ENCODE measurements at places on chromosomes 4 and X.

DNA sequence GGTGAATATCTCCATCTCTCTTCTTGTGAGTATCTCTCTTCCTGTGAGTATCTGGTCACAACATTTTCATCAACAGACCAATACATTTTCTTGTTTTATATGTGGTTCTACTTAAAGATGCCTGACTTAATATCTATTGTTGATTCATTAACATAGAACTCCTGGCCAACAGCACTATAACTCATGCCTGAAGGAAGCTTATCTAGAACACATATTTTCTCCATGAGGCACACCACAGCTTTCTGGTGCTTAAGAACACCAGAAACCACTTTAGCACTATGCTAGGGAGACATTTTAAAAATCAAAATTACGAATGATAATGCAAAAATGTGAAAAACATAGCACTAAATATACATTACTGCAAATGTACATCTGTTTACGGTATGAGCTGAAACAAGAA is 190.4 kb downstream of the GABRB1 start:
- DNase-seq, result no peak

- DNase-seq, result no peak
These were observed 259.6 kb downstream of the UNC5C start for GRCh38 chr4:95289028-95289634.

DNA sequence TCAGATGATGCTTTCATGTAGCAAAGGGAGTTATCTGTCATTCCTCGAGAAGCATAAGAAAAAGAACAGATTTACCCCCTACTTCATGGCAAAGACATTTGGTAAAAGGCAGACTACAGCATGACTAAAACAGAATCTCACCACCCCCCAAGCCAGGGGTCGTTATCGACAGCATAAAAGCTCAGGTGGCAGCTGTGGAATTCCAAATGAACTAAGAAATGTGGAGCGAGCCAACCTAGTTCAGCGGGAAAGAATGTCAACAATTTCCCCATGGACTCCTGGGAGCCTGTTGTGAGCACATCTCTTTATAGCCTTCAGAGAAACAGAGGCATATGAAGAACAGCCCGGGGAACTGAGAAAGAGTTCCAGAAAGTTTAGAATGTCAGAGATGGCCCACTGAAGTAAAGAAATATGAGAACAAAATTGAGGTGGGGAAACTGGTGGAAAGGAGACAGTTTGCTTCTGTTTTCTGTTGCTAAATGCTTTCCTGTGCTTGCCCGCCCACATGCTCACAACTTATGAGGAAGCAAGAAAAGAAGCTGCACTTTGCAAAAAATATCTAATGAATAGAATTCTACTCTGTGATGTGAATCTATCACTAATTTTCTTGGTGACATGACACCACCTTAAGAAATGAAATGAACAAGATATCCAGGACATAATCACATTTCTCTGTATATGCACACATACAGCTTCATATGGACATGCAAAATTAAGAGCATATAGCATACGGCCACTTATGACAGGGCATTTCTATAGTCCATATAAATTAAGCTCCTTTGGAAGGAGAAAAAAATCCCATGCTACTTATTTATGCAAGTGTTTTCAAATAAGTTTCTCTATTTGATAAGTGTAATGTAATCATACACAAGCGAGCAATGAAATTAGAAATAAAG is 135.3 kb upstream of the MID1 start:
- no peak for DNase-seq

- DNase-seq, result no peak
These were observed 99.8 kb downstream of the PJA1 start for GRCh38 chrX:69065451-69065850.

DNA sequence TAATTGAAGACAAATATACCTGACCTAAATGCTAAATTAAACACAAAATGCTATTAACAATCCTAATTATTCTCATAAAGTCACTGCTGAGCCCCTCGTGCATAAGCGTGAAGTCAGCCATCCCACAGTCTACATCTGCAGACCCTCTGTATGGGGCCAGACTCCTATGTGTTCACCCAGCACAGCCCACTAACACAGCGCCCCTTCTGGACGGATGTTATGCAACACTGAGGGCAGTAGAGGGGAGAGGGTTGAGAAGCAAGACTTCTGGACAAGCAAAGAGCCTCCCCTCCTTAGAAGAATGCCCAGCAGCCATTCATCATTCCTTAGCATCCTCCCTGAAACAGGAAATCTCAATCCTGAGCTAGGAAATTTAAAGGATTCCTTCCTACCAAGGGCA is 7.9 kb downstream of the TRPC3 start:
- no peak for DNase-seq

DNA sequence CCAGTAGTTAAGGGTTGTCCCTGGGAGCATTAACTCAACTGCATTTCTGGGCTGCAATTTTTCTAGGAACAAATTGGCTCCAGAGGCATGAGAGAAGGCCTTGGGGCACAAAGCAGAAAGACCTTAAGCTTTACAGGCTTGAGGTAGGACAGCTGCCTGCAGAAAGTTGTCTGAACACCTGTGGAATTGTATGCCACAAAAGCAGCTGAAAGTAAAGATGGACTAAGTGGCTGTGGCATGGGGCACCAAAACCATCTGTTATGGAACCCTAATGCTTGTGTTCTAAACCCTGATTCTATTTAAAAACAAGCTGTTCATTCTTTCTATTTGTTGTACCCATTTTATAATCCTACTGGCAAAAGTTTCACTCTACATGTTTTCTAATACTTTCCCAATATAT is 515.2 kb downstream of the GLUD2 start:
- DNase-seq, result no peak

DNA sequence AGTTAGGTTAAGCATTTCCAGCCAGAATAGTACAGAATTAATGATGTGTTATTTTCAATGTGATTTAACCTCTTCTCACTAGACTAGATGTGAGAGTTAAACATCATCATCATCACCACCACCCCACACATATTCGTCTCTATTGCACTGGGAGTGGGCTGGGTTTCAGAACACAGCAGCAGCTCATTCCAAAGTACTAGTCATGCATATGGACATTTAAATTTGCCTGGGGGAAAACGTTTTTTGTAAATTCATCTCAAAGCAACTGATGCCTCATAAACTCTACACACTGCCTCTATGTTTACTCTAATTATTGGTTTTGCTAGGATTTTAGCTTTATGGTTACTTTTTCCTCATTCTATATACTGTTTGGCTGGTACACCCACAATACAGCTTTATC is 509.1 kb downstream of the PPP4R3C start:
- DNase-seq, result no peak

GRCh38 chr4:38497121-38497520 is 166.9 kb upstream of the KLF3 start:
- DNase-seq, result no peak

GRCh38 chr4:8872402-8873291 is 1.0 kb upstream of the HMX1 start:
- no peak for DNase-seq
